Fibroblast of skin of scalp (primary cell): ENCODE measurements at places on chromosomes 7 and 10.

GRCh38 chr7:74499835-74500388, 46.2 kb downstream of the GTF2IRD1 start:
- DNase-seq, result no peak

GRCh38 chr7:85882335-85882734, 695.5 kb upstream of the SEMA3D start:
- peak; percentile 44 for DNase-seq

GRCh38 chr7:106583100-106583499, 77.9 kb downstream of the CCDC71L start:
- peak; percentile 84 for DNase-seq

- no peak for DNase-seq
Measured at GRCh38 chr7:952548-953441, 1.7 kb downstream of the ADAP1 start.

DNA sequence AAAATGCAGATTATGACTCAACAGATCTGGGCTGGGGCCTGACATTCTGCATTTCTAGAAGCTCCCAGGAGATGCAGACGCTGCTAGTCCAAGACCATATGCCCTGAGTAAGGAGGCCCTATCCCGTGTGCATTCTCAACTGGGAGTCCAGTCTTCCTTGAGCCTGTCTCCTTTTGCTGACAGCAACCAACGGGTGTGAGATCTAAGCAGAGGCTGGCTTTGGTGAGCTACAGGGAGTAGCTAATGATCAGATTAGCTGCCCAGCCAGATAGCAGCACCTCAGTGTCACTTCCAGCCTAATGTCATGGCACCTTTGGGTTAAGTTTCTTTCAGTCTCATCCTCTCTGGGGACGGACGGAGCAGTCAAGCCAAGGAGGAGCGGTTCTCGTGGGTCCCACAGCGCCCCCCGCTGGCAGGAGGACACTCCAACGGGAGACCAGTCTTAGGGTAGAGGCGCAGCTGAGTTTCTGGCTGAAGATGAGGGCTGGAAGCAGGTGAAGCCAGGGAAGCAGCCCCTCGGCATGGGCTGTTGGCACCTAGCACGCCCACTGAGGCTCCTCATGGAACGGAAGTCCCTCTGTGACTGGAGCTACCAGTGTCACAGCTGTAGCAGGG, 154.0 kb downstream of the CCDC3 start:
- DNase-seq, result no peak

GRCh38 chr7:3598854-3599253, 297.8 kb downstream of the SDK1 start:
- no peak for DNase-seq

DNA sequence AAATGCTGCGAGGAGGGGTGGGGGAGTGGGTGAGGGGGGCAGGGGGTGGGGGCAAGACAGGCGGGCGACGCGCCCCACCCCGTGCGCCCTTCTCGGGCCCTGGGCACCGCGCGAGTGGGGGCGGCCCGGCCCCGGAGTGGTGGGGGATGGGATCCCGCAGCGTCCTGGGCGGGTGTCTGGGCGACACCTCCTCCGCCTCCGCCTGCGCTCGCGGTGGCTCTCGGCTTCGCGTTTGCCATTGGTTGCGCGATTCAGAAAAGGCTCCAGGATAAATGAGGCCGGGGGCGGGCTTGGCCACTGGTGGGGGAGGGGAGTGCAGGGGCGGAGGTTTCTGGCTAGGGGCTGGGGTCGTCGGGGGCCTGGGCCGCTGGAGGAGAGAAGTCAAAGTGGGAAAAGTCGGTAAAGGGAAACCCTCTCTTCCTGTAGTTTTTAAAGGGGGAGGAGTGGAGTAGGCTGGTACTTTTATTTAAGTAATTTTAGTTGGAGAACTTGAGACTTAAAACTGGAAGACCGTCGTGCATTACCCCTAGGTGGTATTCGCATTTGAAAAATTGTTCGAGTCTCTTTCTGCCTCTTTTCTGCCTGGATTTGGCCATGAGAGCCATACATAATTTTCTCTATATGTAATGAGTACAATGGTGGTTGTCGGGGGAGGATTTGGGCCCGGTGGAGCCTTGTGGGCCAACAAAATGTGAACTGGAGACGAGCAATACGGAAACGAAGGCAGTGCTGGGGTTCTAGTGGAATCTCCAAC, 992 bp upstream of the IGF2BP3 start:
- peak; percentile 86 for DNase-seq

GRCh38 chr10:6228010-6228511, 25.3 kb downstream of the PFKFB3 start:
- peak; percentile 53 for DNase-seq

GRCh38 chr7:38374507-38374906, 101.1 kb upstream of the TARP start:
- peak; percentile 32 for DNase-seq
